ENCODE measurements at places on chromosomes 2 and 18.

DNA sequence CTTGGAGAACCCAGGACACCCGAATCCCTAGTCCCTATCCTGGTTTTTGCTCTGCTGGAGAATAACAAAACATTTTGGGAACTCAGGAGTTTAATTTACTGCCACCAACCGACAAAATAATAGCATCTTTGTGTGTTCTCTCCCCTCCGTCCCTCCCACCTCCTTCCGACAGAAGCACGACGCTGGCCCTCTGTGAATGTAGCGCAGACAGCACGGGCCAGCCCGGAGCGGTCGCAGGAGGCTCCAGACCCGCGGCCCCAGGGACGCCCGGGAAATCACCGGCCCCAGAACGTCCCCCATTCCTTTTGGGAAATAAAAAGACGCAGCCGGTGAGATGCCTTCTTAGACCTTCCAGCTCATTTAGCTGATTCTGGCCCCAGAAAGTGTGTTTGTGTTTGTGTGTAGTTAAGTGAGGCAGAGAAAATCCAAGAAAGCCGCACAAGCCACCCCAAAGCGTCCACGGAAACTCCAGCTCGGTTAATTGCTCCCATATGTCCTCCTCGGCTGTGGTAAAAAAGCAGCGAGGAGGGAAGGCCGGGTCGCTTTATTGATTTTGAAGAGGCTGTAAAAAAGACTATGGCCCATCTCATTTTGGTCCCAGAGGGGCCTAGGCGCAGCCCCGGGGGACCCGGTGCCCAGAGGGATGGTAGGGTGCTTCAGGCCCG lies 577 bp upstream of the TANC1 start:
- DNase-seq, result no peak

DNA sequence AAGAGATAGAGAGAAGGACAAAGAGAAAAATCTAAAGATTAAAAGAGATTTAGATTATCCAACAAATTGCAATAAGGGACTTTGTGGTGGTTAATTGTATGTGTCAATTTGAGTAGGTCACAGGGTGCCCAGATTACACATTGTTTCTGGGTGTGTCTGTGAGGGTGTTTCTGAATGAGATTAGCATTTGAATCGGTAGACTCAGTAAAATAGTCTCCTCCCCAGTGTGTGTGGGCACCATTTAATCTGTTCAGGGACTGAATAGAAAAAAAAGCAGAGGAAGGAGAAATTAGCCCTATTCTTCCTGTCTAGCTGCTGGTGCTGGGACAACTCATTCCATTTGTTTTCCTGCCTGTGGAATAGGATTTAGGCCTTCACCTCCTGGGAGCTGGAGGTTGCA lies 339.8 kb upstream of the EPHA4 start:
- no peak for DNase-seq

GRCh38 chr2:53442783-53443182 lies 324.8 kb upstream of the CHAC2 start:
- DNase-seq, result no peak

DNA sequence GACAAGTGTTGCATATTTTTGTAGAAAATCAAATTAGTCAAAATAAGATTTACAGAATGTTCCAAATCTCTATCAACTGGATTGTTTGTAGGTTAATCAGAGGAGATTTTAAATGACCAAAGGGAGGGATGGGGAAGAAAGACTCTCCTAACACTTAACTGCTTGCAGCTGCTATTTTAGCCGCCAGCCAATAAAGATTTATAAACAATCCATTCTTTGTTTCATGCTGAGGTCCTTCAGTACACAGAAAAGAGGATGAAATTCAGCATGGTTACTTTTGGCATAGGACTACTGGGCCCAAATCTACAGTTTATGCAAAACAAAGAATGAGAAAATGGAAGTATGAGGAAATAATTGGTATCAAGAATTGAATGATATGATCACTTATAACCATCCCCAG lies 86.4 kb upstream of the FN1 start:
- no peak for DNase-seq

DNA sequence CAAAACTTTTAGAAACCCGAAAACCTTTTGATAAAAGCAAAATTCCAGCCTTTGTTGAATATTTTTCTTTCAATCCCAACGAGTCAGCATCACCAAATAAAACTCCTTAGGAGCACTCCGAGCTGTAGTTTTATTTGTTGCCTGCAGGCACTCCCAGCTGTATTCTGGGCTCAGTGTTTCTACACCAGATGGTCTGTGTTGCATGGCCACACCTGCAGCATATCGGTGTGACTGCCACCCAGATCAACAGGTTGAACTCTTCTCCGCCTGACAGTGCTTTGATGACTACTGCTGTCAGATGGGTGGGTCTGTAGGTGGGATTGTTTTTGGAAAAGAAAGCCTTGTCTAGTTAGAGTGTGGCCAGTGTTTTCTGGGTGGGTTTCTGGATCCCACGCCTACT lies 32.7 kb downstream of the APCDD1 start:
- no peak for DNase-seq

GRCh38 chr2:65367524-65367923 lies 64.9 kb downstream of the SPRED2 start:
- no peak for DNase-seq

DNA sequence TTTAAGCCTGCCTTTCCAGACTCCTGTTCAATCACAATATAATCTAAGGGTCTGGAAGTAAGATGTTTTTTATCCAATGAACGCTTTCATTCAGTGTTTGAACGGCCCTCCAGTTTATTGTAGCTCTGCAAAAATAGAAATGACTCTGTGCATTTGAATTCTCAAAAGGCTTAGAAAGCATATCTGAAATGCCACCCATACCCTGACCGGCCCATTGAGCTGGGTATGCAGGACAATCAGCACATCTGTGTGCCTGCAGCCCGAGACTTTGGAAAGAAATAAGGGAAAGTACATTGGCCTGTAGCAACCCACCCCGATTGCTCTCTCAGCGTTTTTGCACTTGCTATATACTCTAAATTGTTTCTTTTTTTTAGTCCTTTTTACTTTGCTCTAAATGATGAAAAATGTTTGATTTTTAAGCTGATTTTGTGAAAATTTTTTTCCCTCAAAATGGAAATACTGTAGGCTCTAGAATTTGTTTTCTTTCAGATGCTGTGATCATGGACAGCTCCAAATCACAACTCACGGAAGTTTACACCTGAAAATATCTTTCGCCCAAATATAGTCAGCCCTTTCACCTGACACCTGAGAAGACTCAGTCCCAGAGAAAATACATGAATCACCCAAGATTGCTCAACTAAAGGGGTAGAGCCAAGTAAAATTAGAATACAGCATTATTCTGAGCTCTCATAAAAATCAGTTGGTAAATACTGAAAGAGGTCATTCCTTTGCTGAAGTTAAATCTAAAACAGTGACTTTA lies 194.5 kb upstream of the SIX3 start:
- DNase-seq, result no peak

Data from AML-193 (cell line).